ENCODE measurements at places on chromosomes 12 and 14.

DNA sequence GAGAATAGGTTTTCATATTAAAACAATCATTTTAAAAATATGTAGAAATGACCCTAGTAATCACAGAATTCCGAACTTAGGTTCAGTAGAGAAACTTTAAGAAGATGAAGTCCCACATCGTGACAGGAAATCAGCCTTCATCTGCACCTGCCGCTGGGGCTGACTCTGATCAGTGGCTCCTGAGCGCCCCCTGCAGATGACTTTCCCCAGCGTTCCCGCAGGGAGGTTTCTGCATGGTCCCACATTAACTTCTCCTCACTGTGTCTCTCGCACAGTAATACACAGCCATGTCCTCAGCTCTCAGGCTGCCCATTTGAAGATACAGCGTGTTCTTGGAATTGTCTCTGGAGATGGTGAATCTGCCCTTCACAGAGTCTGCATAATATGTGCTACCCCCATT is 1131.1 kb downstream of the TMEM121 start:
- no peak for ATAC-seq

GRCh38 chr14:68937471-68938270 is 41.4 kb downstream of the ACTN1 start:
- peak; percentile 41 for ATAC-seq

- ATAC-seq = no peak
These were observed 27.1 kb upstream of the PCNX4 start for GRCh38 chr14:60064491-60065072.

DNA sequence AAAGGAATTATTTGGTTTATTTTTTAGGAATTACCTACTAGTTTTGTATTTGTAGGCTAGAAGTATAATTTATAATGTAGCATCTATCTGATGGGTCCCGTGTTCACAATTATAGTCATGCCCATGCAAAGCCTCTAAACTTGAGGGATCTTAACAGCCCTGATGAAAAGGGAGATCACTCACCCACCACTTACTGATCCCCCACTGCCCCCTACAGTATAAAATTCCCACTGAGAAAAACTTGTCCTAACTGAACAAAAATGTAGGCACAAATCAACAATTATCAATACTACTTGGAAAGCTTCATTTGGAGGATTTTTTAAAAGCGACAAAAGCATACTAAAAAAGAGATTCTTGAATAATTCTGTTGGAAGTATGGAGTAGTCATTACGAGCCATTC is 21.0 kb downstream of the WIF1 start:
- ATAC-seq = no peak

GRCh38 chr12:111757361-111758119 is 9.2 kb upstream of the ALDH2 start:
- ATAC-seq = peak; percentile 26

DNA sequence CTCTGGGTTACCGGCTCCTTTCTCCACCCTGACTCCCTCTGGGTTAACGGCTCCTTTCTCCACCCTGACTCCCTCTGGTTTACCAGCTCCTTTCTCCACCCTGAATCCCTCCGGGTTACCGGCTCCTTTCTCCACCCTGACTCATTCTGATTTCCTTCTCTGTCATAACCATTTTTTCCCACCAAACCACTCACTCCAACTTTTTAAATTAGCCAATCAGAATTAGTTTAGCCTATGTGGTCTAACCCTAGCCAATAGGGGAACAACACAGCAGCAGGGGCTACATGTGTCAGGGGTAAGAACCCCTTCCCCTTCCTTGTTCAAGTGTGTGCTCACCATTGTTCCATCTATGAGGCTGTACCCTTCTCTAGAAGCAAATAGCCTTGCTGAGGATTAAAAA is 98.4 kb upstream of the RBM19 start:
- no peak for ATAC-seq

DNA sequence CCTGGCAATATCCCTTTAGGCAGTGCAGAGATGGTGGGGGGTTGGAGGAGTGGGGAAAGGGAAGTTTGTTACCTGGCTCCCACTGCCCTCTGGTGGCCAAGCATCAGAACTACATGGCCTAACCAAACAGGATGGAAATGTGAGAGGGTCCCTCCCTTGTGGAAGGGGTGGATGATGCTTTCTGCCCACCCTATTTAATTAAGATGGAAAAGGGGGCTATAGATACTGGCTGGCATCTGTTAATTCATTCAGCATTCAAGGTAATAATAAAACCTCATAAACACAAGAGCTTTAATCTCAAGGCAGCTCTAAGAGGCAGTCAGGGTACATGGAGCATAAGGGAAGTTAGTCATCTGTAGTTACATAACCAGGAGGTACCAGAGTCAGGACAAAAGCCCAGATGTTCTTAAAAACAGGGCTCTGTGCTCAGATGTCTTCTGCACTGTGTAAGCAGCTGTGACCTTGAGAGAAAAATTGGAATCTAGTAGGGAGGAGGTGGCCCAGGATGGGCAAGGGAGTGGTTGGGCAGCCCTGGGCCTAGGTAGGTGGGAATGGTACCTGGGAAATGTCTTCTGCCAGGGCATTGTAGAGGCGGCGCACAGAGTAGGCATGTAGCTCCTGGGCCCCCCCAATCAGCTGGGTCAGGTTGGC is 4.6 kb downstream of the AP1G2 start:
- no peak for ATAC-seq

DNA sequence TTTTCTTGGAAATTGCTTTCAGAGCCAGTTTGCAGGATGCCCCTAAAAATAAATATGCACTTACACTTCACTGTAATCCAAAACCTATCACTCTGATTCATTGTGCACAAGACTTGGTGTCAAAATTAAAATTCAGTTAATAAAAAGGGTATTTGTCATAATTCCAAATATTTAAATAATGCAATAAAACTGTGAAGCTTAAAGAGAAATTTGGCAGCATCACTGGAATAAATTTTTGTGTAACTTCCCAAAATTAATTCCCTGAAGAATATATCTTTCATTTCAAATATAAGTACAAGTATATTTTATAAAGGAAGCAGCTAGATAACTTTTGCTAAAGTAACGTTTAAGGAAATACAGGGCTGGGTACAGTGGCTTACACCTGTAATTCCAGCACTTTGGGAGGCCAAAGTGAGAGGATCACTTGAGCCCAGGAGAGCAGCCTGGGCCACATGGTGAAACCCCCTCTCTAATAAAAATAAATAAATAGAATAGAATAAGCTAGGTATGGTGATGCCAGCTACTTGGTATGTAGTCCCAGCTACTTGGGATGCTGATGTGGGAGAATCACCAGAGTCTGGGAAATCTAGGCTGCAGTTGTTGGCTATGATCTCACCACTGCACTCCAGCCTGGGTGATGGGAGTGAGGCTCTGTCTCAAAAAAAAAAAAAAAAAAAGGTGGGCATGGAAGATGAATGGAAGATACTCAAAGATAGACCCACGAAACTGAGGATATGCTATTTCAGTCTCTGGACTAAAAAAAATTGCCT is 233.8 kb downstream of the FBXL14 start:
- no peak for ATAC-seq

DNA sequence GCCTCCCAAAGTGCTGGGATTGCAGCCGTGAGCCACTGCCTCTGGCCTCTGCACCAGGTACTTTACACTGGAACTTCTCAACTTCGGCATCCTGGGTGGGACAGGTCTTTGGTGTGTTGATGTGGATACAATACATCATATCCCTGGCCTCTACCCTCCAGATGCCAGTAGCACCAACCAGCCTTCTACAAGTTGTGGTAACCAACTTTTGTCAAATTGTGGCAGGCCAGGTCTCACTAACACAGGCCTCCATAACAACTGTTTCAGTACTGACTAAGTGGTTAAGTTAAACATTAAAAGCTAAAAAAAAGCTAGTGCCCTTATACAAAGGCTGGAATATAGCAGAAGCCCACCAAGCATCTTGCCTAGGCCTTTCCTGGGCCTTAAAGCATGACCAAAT is 232.9 kb downstream of the PCNX1 start:
- ATAC-seq = no peak

DNA sequence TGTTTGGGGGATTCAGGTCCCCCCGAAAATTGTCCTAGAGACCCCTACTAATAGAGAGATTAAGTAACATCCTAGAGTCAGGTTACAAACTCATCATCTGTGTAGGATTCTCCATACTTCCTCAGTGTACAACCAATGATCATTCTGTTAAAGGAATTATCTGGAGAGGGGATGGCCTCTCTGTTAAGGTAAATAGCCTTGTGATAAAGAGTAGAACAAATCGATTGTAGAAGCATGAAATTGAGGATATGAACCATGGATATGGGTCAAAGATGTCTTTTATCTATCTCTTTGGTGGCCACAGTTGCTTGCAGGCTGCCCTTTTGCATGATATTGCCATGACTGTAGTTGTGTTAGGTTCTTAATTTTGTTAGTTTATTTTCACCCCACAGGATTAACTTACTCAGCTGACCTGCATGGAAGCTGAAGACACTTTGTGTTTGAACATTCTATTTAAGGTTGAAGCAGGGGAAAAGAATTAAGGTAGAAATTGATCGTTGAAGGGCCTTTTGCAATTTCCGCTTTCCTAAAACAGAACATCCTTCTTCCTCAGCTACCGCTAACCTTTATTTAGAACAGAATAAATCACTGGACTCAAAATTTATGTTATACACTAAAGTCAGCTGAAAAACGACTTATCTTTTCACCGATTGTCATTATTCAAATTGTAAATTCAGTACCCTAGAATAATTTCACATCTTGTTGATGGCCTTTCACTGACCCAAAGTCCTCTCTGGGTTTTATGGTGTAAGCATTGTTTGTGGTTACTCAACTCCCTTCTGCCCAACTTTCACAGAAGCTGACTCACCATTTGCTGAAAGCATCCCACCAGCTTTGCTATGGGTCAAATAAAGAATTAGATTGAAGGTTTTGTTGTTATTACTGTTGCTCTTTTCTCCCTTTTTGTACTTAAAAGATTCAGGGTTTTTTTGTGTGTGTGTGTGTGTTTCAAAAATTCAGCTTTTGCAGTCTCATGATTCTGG is 52.3 kb downstream of the IRAK3 start:
- ATAC-seq = no peak

- ATAC-seq = no peak
These were observed 11.5 kb upstream of the C14orf132 start for GRCh38 chr14:96027431-96028355.

DNA sequence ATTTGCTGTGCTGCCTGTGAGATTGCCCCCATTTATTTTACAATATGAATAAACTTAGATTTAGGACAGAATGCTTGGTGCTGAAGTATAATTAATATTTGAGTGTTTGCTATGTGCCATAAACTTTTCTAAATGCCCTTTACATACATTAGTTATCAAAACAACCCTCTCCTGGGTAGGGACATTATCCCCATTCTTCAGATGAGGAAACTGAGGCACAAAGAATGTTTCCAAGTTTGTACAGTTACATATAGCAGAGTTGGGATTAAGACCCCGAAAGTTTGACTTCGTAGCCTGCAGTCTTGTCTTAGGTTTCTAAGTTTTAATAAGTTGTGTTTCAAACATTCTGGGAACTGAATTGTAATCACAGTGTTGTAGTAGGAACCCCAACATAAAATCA is 18.4 kb downstream of the KLHDC2 start:
- no peak for ATAC-seq

DNA sequence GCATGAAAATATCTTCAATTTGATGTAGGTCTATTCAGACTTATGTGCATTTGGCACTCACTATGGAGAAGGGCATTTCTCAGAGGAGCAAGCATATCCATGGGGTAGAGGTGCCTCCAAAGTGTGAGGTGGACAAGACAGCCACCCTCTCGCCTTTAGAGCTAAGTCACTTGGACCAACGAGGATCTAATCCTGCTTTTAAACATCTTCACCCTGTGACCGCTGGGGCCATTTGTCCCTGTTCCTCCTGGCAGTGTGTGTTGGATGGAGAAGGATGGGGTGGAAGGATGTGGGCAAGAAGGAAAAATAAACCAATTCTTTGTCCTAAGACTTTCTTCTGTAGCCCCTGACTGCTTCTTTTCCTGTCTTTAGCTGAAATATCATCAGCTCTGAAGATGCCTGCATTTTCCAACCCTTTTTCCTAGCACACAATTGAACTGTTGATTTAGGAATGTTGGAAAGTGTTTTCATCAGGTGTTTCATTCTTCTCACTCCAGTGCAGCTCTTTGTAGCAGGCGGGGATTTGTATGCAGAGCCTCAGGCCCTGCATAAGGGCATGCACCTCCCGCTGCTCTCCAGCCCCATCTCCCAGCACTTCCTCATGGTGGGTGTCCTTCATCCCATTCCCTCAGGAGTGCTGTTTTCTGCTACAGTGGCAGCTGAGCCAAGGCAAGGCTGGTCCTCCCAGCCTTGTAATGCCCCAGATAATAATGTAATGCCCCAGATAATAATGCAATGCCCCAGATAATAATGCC is 5.3 kb downstream of the FGF6 start:
- ATAC-seq = no peak

DNA sequence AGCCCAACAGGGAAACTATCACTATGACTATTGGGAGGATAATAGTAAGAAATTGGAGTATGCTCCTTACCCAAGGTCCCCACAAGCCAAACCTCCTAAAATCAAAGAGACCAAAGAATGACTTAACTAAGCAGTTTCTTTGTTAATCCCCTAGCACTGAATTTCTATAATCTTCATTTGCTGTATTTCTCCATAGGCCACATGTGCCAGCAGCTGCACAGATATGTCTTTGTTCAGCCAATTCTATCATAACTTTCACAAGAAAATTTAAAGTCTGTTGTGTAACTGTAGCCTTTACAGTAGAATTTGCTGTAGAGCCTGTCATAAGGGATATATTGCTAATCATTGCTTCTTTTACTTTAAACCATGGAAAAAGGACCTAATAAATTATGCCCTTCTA is 104.0 kb downstream of the RIN3 start:
- no peak for ATAC-seq

GRCh38 chr12:96201272-96202227 is 7.4 kb downstream of the ELK3 start:
- ATAC-seq = no peak

GRCh38 chr14:60485598-60486251 is at the start of gene C14orf39:
Gene C14orf39 (minus strand): TSS chr14:60486063. CDS start chr14:60485078, 985 bp downstream.
- ATAC-seq = no peak

DNA sequence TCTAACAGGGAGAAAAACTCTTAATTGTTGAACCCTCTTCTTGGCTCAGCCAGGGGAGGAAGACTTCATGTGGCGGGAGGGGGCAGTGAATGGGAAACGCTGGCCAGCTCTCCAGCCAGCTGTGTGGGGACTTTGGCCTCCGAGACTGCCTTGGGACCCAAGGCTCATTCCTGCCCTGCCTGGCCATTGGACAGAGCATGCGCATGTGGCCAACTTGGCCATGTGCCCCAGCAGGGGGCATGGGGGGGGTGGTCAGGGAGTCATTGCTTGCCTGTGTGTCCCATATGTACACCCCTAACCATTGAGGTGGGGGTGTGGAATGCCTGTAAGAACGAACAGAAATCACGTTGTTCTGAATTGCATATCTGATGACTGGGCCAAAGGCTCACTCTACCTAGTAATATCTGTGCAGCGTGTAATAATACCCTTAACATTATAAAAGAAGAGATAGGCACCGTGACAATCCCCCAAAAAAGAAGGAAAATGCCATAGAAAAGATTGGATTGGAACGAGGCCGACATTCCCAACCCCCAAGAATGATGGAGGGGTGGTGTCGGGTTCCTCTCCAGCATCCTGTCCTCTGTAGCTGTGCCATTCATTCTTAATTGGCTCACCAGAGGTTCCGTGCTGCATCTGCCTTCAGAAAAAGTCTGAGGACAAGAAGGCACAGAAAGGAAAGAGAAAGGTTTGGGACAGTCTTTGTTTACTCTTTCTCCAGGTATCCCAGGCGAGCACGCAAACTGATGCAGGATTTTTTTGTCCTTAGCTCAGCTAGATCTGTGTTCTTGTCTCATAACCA is 3.5 kb upstream of the FAR2 start:
- no peak for ATAC-seq

Data from esophagus mucosa (tissue), 1 donor.